ENCODE measurements at places on chromosomes 7 and 10.

GRCh38 chr10:123009105-123009820, 457 bp downstream of the ACADSB start:
- DNase-seq = no peak

GRCh38 chr10:97361537-97361901, 27.0 kb upstream of the FRAT2 start:
- DNase-seq = no peak

- no peak for DNase-seq
Measured at GRCh38 chr7:155789001-155789725, 23.1 kb downstream of the SHH start.

DNA sequence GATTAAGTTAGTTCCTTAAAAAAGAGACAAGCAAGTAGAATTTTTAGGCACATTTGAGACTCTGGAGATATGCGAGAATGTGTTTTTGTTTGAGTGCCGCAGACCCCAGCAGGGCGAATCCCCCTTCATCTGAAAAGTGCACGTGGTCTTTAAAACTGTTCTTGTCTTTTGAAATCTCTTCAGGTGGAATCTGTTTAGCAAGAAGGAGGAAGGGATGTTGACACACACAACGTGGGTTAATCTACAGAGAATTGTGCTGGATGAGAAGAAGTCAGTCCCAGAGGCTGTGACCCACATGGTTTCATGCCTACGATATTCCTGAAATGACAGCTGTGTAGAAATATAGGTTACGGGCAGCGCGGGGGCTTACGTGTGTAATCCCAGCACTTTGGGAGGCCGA, 27.1 kb upstream of the ZFAND2A start:
- no peak for DNase-seq

- no peak for DNase-seq
Measured at GRCh38 chr7:150384406-150385301, 5.5 kb downstream of the ZNF775 start.

- no peak for DNase-seq
Measured at GRCh38 chr7:88217675-88218428, 2.0 kb downstream of the SRI start.

DNA sequence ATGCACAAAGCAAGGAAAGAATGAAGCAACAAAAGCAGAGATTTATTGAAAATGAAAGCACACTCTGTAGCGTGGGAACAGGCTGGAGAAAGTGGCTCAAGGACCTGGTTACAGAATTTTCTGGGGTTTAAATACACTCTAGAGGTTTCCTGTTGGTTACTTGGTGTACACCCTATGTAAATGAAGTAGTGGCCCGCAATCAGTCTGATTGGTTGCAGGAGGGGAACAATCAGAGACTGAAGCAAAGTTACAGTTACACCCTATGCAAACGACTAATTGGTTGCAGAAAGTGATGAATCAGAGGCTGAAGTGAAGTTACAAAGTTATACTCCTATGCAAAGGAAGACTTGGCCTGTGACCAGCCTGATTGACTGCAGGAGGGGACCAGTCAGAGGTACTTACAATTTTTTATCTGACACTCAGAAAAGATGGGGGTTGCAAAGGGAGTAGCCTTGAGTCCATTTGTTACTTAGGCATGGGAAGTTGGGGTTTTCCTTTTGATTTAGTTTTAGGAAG, 3.6 kb upstream of the MTPN start:
- DNase-seq = no peak

GRCh38 chr10:48885376-48885775, 54.3 kb downstream of the LRRC18 start:
- DNase-seq = no peak

DNA sequence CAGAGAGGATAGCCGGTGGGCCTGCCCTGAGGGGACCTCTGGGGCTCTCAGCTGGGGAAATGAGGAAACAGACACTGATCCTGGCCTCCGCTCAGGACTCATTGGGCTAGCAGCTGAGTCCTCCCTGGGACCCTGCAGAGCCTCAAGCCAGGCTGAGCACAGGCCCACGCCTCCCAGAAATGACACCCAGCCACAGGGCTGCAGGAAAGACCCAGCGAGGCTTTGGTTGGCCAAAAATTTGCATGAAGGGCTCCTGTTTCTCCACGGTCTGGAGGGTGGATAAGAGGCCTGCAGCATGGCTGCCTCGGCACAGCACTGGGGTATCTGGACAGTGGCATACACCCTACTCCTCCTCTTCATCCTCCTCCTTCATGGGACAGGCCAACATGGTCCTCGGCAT, 60.4 kb downstream of the ZNF33B start:
- DNase-seq = no peak

DNA sequence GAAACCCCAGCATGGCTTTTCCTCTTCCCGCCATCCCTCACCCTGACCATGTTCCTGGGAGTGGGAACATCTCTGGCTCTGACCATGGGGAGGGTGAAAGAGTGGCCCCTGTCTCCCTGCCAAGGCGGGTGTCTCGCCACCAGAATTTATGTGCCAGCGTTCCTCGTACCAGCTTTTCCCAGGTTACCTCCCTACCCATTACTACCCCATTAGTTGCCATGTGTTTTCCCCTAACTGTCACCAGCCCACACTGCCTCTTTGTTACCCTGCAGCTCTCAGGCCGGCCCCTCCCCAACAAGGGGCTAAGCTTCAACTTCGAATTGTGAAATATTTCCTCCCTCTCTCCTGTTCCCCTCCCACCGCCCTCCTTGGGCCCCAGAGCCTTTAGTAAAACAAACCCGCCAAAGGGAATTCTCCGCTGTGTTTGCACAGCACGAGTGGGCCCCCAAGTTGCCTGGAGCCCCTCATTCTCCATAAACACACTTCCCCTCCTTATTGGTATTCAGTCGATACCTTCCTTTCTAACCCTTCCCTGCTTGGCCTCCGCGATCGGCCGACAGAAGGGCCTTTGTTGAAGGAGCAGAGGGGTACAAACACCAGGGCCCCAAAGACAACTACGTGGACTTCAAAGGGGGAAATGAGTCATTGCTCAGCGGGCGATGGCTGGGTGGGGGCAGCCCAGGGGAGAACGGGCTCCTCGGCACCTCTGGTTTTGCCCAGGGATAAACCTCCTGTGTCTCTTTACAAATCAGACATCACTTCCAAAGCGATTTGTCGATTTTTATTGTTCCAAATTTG, 45.5 kb downstream of the SLIT1 start:
- DNase-seq = no peak

GRCh38 chr7:7830122-7830878, 111.9 kb upstream of the RPA3 start:
- DNase-seq = peak; percentile 78

- DNase-seq = no peak
Measured at GRCh38 chr10:12835709-12836108, 165.8 kb downstream of the CCDC3 start.

- peak; percentile 75 for DNase-seq
Measured at GRCh38 chr7:7323352-7323751, 141.0 kb downstream of the C1GALT1 start.

DNA sequence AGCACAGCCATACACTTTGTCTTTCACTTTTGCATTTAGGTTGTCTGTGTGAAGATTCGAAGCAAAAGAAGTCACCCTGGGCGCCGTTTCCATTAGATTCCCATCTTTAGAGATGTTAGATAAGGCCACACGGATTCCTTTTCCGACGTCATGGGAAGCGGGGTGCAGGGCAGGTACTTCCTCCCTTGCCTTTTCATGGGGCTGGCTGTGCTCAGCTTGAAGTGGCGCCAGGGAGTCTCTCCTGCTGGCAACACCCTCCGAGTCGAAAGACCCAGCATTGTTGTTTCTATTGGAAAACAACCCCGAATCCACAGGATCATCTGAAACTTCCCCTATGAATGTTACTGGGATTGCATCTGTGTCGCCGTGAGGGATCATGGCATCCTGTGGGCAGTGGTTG, 246.4 kb upstream of the GRB10 start:
- no peak for DNase-seq

GRCh38 chr10:125144693-125145623, 15.4 kb downstream of the CTBP2 start:
- no peak for DNase-seq

DNA sequence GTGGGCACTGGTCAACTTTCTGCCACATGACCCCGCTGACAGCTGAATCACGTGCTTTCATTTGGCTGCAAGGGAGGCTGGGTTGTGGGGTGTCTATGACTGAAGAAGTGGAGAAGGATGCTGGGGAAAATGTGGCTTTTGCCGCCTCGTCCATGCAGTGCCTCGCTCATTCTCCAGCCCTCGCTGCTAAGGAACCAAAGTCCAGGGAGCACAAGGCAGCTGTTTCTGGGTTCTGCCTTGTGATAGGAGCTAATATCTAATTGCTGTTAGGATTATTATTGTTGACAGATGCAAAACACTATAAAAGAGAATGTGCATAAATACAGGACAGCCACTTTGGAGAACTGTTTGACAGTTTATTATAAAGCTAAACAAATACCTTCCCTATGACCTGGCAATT, 4.9 kb upstream of the CAMK2B start:
- DNase-seq = no peak

- DNase-seq = no peak
Measured at GRCh38 chr10:98404571-98405359, 10.2 kb downstream of the PYROXD2 start.

DNA sequence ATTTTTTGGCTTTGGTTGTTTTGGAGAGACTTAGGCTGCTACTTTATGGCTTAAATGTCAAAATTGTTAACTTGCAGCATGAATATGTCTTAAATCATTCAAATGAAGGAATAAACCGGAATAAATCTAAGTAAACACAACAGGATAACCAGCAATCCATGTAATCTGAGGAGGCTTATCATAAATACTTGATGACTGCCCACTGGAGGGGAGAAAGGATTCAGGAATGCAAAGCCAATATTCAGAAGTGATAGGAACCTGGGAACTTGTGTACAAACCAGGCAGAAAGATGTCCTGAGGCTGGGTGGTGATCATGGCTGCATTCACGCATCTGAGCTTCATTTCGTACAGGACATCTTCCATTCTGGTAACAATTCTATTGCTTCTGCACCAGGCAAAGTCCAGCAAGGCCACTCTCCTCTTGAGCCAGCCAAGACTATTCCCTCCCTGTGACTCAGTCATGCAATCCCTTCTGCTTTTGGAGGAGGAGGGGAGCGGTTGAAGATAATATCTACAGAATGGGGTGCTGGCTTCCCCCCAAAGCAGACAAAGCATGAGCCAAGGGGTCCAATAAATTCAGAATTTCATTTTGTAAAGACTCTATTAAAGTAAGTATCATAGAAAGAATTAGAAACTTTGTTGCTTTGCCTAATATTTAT, 374.5 kb downstream of the PHTF2 start:
- DNase-seq = no peak

GRCh38 chr7:24466168-24466768, 107.0 kb upstream of the PALS2 start:
- DNase-seq = no peak

GRCh38 chr7:151346-152050, 40.9 kb upstream of the FAM20C start:
- DNase-seq = no peak

- DNase-seq = no peak
Measured at GRCh38 chr7:78635026-78635793, 818.3 kb downstream of the MAGI2 start.

DNA sequence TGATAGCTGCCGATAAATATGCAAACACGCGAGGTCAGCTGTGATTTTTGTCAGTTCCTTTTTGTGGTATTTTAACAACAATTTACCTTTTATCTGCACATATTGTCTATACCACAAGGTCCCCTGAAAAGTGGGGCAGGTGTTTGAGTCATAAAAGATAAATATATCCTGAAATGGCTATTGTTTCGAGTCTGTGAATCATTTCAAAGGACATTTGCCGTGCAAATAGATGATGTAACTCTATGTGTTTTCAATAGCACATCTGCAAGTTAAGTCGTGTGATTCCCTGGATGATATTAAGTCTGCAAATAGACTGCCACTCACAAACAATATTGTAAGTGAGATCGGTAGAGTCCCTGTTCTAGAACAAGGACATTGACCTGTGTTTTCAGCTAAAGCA, 193.0 kb upstream of the PITRM1 start:
- DNase-seq = no peak

DNA sequence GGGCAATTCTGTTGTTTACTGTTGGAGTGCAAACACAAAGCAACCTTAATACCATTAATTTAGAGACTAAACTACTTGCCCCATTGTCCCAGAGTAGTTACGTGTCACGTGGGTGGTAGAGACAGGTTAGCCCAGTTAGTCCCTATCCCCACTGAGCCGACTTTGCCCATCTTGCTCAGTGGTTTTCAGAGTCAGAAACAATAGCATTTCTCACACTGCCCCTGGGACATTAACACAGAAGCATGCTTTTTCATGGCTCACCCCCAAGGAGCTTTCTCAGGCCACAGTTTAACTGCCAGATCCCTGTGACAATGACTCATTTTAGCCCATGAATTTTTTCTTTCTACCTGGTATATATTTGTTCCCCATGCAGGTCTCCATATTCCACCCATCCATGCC, 271.0 kb downstream of the POU6F2 start:
- DNase-seq = no peak

DNA sequence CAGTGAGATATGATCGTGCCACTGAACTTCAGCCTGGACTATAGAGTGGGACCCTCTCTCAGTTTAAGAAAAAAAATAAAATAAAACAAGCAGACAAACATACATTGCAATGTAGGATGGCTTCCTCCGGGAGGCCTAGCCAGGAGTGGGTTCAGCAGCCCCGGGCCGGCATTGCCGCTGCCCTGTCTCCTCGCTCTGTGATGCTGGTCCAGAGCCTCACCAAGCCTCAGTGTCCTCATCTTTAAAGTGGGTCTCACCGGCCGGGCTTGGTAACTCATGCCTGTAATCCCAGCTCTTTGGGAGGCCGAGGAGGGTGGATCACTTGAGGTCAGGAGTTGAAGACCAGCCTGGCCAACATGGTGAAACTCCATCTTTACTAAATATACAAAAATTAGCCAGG, 71.6 kb downstream of the PTPRE start:
- DNase-seq = no peak

All from NCI-H2107 (cell line).